ENCODE measurements at places on chromosomes 5 and 9.

GRCh38 chr5:159083548-159084452, 15.9 kb downstream of the EBF1 start:
- no peak for DNase-seq

DNA sequence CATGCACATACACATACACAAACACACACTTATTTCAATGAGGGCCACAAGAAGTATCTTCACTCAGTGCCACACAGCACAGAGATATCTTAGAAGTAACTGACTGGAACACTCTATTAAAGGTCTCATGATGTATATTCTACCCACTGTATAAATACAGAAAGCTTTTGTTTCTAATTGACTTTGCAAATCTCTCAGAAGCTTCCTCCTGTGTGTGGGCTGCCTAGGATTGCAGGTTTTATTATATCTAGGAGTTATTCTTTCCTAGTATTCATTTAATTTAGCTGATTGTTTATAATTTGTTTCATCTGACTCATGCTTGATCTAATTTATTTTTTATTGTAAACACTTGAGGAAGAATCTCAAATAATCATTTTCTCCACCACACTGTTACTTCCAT, 262.4 kb upstream of the ACTBL2 start:
- DNase-seq = no peak

DNA sequence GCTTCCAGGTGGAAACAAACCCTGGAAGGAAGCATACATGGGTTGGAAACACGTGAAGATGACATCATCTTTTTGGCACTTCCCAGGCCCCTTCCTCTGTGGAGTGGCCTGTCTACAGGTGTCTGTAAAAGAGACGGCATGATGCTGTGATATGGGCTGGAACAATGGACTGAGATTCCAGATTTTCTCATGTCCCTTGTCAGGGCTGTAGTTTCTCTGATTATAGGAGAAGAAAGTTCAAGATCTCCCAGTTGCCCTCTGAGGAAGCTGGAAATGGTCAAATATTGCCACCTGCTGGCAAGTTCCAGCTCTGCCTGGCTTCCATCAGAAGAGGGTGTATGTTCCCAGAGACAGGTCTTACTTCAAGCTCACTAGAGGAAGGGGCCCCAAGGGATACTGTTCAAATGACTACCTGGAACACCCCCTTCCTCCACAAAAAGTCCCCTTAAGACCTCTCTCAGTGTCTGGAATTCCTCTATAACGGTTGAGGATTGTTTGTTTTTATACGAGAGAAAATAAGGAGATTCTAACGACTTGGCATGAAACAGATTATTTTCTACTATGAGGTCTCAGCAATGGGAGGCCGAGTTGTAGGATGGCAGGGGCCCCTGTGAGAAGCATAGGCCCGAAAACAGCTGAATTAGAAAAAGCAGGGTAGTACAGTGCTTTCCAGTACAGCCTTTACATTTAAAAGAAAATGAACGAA, 7.3 kb upstream of the ANXA6 start:
- DNase-seq = peak; percentile 85

GRCh38 chr5:41869151-41869723, 988 bp downstream of the OXCT1 start:
- no peak for DNase-seq

DNA sequence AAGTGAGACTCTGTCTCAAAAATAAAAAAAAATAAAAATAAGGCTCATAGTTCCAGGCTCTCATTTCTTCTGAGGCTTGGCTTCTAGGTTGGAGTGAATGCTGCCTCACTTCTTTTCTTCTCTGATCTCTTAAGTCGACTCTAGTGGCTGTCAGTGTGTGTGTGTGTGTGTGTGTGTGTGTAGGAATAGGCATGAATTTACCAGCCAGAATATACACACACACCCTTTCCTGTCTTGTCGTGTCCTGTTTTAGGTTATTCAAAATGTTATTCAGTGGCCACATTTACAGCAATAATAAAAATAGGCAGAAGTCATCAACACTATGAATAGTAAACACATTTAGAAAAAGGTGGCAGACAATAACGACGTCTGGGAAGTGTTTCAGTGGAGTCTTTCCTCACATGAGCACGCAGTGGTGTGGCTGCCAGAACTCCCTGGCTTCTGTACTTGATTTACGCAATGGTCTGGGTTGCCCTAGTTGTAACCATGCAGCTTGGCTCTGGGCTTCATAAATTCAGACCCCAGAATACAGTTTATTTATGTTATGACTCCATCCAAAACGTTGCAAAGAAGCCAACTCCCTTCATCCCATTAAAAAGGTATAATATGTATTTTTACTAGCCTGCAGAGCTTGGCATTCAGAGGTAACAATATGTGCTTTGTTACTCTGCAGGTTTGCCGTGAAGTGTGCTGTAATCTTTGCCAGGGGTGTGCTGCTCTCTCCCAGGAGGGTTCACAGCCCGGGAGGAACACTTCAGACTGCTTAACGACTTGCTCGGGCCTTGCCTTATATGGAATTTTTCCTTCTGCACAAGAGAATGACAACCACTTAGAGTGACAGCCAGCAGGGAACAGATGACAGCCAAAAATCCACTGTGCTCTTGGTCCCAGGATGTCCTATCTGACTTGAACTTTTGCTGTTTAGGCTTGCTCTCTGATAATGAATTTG, 34.4 kb upstream of the PALM2AKAP2 start:
- no peak for DNase-seq

- no peak for DNase-seq
These were observed 59.7 kb upstream of the SNCAIP start for GRCh38 chr5:122252319-122252718.

GRCh38 chr9:127522727-127523126, 71.4 kb downstream of the LRSAM1 start:
- DNase-seq = no peak

Data from naive thymus-derived CD8-positive, alpha-beta T cell (primary cell).